Right cardiac atrium (tissue), 5 donors: ENCODE measurements at places on chromosomes 3 and 15.

- DNase-seq: no peak
Measured at GRCh38 chr15:81026836-81027599, 26.3 kb downstream of the TLNRD1 start.

DNA sequence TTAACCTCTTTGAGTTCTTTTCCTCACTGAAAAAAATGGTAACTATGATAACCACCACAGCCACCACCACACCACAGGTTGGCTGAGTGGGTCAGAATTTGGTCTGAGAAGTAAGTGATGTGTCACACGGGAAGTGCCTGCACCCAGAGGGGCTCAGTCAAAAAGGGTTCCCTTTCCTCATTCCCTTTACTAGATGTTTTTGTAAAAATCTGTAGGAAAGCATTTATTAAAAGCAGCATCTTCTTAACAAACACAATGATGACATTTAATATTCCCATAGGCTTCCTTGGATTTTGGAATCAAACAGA, 23.2 kb downstream of the CFAP92 start:
- DNase-seq: no peak

DNA sequence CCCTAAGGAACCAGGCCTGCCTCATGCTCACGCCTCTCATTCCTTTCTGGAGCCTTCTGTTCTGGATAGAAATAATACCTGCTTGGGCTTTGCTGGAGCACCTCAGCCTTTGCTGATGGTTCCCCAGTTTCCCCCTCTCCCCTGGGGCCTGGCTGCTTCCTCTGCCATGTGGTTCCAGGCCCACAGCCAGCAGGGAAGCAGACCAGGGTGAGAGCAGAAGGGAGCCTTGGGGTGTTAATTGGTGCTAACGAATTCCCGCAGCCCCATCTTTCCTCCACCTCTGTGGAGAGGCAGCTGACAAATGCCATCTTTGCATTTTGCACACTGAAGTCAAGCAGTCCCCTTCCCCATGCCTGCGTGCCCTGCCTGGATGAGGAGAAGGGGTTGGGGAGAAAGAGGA, 13.1 kb upstream of the CORO2B start:
- DNase-seq: no peak

GRCh38 chr3:127406309-127407025, 118.6 kb upstream of the PRR20G start:
- no peak for DNase-seq

DNA sequence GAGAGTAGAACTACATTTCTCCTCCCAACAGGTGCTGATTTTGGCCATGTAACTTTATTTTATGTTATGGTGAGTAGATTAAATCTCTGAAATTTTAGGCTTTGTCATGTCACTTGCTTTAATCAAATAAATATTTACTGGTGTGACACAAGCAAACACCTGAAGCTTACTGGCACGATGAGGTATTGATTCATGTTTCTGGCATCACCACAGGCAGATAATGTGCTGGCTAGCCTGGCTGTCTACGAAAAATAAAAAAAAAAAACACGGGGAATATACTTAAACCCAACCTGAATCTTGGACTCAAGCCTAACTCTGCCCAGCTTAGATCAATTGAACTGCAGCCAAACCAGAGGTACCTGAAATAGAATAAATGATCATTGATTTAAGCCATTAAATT, 65.6 kb upstream of the CADM2 start:
- no peak for DNase-seq

GRCh38 chr3:109430911-109431563, 93.7 kb upstream of the DPPA4 start:
- no peak for DNase-seq

- no peak for DNase-seq
Measured at GRCh38 chr3:164267053-164267452, 811.2 kb downstream of the SI start.

- DNase-seq: no peak
Measured at GRCh38 chr15:69359722-69360121, 54.4 kb upstream of the KIF23 start.
